ENCODE measurements at places on chromosomes 6 and 20.
A peak's percentile ranks its signal among the peaks of the same experiment; 100 is the strongest.

DNA sequence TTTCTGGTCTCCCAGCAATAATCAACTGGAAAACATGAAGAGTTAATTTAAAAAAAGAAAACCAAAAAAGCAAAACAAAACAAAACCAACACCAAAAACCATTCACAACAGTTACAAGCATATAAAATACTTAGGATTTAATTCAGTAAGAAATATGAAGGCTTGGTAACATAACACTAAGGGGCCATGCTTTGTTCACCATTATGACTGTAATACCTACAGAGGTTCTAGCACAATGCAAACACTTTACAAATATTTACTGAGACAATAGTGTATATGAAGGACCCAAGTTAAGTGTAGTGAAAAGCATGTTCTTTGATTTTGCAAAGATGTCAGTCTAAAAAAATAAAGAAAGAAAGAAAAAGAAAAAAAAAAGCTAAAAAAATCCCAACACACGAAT is 109.8 kb upstream of the EMILIN3 start:
- H3K27me3 ChIP-seq, result no peaks in the 10 kb centered on the region
- DNase-seq, result no peak
- peaks cover 12% of the 10 kb centered on the region for H3K4me1 ChIP-seq
- no peaks in the 10 kb centered on the region for H3K36me3 ChIP-seq
- no peak overlapping the region for H3K4me3 ChIP-seq
- H3K27ac ChIP-seq, result no peak overlapping the region

- H3K4me1 ChIP-seq, result no peaks in the 10 kb centered on the region
- H3K27me3 ChIP-seq, result no peaks in the 10 kb centered on the region
- no peaks in the 10 kb centered on the region for H3K36me3 ChIP-seq
- no peak overlapping the region for H3K4me3 ChIP-seq
- no peak overlapping the region for H3K27ac ChIP-seq
These were observed 12.5 kb upstream of the BCKDHB start for GRCh38 chr6:80094017-80094416.

GRCh38 chr20:32902456-32903420 is 44.0 kb downstream of the EFCAB8 start:
- H3K27ac ChIP-seq, result no peak overlapping the region
- peak; percentile 76 for DNase-seq
- no peaks in the 10 kb centered on the region for H3K27me3 ChIP-seq
- no peaks in the 10 kb centered on the region for H3K36me3 ChIP-seq
- no peak overlapping the region for H3K4me3 ChIP-seq
- H3K4me1 ChIP-seq, result no peaks in the 10 kb centered on the region

GRCh38 chr20:57667388-57667787 is 42.4 kb downstream of the PMEPA1 start:
- H3K27me3 ChIP-seq, result no peaks in the 10 kb centered on the region
- H3K27ac ChIP-seq, result no peak overlapping the region
- no peak overlapping the region for H3K4me3 ChIP-seq
- DNase-seq, result no peak
- no peaks in the 10 kb centered on the region for H3K4me1 ChIP-seq
